ENCODE measurements at places on chromosomes 12 and 14. TPM values are rescaled to one million over a fixed set of nuclear protein-coding genes. Genes with fewer than 3 reads are reported as not detected.

Gene NEDD8
- total RNA-seq: 253 TPM

Gene HCAR3
- not detected for total RNA-seq

Gene ZDHHC22
- not detected for total RNA-seq

Gene ART4
- total RNA-seq: 17.9 TPM

Gene AVPR1A
- not detected for total RNA-seq

Gene SIX6
- total RNA-seq: not detected

Gene ARHGEF40
- 4.2 TPM for total RNA-seq

Gene RHEBL1
- 0.94 TPM for total RNA-seq

Gene AMN
- total RNA-seq: 0.19 TPM

Gene EPS8
- total RNA-seq: 15.7 TPM

Gene MYO1A
- total RNA-seq: not detected

Gene COPS7A
- 63.7 TPM for total RNA-seq

Gene MYF5
- not detected for total RNA-seq

Gene RIMBP2
- not detected for total RNA-seq

Gene EGLN3
- total RNA-seq: 13.1 TPM

Gene KCNJ8
- not detected for total RNA-seq

Gene NKX2-1
- total RNA-seq: not detected

Gene INSM2
- not detected for total RNA-seq

Gene PIWIL1
- total RNA-seq: not detected

Gene TAS2R19
- total RNA-seq: 3.4 TPM

Gene KRT74
- not detected for total RNA-seq

Gene KRT82
- not detected for total RNA-seq

Gene AQP5
- total RNA-seq: 0.09 TPM

Gene RTN1
- total RNA-seq: 0.28 TPM

Gene RILPL1
- 9.7 TPM for total RNA-seq

Gene CCDC85C
- total RNA-seq: 13.3 TPM

Gene FGF23
- not detected for total RNA-seq

Gene OTX2
- total RNA-seq: not detected

Gene GPD1
- total RNA-seq: not detected

Gene TAS2R42
- not detected for total RNA-seq

Gene FBXL14
- total RNA-seq: 14.0 TPM

Gene PLEKHG7
- total RNA-seq: not detected

Gene TPI1
- 1,804 TPM for total RNA-seq

Gene OR6C2
- total RNA-seq: not detected

Gene POLE
- total RNA-seq: 28.1 TPM

Gene TAS2R50
- total RNA-seq: 1.8 TPM

Gene LRP1-AS
- total RNA-seq: not detected

Gene TNFAIP2
- total RNA-seq: 37.9 TPM

Gene APOF
- not detected for total RNA-seq

Gene SPTB
- under 0.01 TPM for total RNA-seq

Gene AMIGO2
- total RNA-seq: 10.2 TPM

Gene RFC5
- total RNA-seq: 19.7 TPM

Gene NANOG
- not detected for total RNA-seq

Gene CIROP
- total RNA-seq: not detected

Gene ESR2
- 0.47 TPM for total RNA-seq

Gene C12orf54
- not detected for total RNA-seq

Gene PGF
- total RNA-seq: 395 TPM

Gene CLEC4E
- not detected for total RNA-seq
